ENCODE measurements at places on chromosomes 1 and 21. TPM values are rescaled to one million over a fixed set of nuclear protein-coding genes. Genes with fewer than 3 reads are reported as not detected.

MIGA1 gene
- total RNA-seq = 6.3 TPM

DNAJC6 gene
- 2.2 TPM for total RNA-seq

HSF2BP gene
- total RNA-seq = 1.5 TPM

OR2M3 gene
- total RNA-seq = not detected

KLHL17 gene
- 41.4 TPM for total RNA-seq

CELA3A gene
- not detected for total RNA-seq

NTRK1 gene
- 0.24 TPM for total RNA-seq

COL11A1 gene
- 7.0 TPM for total RNA-seq

TNFSF18 gene
- not detected for total RNA-seq

GUK1 gene
- total RNA-seq = 88.2 TPM

RGS1 gene
- not detected for total RNA-seq

TSPEAR gene
- total RNA-seq = 1.3 TPM

HES5 gene
- not detected for total RNA-seq

SLC44A5 gene
- 2.1 TPM for total RNA-seq

NR5A2 gene
- total RNA-seq = 4.7 TPM

CHODL gene
- total RNA-seq = 3.5 TPM

ALX3 gene
- total RNA-seq = not detected

BEST4 gene
- total RNA-seq = 1.3 TPM

EVA1C gene
- total RNA-seq = 0.98 TPM

LORICRIN gene
- total RNA-seq = not detected

PTGS2 gene
- total RNA-seq = 0.37 TPM

Measured in H9 (cell line).